ENCODE measurements at places on chromosomes 7 and 10.

DNA sequence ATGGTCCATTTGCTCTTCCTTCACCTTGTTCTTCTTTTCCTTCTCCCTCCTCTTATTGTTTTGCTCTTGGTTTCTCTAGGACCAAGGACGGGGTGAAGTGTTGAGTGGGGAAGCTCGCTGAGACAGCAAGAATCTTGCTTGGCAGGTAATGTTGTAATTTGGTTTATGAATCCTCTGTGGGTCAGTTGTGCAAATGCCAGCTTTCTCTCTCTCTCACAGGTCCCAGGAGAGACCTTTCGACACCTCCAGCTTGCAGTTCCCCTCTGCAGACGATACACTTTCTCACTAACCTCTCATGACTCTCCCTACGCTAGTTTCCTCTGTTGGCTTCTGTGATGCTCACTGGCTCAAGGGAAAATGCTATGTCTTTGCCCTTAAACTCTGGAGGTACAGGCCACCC is 77.0 kb downstream of the FRMD4A start:
- DNase-seq: no peak

GRCh38 chr7:2819954-2820397 is 24.1 kb downstream of the GNA12 start:
- DNase-seq: no peak

DNA sequence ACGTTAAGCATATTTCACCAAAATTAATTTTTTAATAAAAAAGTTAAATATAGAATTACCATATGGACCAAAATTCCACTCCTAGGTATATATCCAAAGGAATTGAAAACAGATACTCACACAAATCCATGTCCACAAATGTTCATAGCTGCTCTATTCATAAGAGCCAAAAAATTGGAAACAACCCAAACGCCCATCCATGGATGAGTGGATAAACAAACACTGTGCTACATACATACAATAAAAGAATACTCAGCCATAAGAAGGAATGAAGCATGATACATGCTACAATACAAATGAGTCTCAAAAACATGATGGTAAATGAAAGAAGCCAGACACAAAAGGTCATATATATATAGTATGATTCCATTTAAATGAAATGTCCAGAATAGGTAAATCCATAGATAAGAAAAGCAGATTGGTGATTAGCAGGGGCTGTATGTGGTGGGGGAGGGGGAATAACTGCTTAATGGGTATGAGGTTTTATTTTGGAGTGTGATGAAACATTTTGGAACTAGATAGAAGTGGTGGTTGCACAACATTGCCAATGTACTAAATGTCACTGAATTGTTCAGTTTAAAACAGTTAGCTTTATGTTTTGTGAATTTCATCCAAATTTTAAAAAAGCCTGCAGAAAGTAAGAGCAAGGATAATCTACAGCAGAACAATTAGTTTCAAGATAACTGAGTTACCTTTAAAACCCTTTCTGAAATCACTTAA is 101.2 kb upstream of the EFCAB10 start:
- DNase-seq: no peak

DNA sequence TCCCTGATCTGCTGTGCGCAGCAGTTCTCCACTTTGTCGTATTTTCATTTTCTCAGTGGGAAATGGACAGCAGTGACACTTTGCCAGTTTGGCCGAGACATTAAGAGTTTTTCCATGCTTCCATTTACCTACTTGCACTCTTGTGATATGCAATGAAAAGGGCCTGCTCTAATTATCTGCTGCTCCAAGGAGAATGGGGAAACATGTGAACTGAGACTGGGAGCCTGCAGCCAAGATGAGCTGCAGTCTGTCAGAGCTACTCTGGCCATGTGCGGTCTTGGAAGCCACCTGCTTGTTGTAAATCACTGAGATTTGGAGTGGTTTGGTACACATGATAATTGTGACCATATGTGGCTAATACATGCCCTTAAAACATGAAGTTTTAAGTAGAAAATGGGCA is 586.6 kb upstream of the POT1 start:
- DNase-seq: no peak

Measured in esophagus squamous epithelium (tissue), 5 donors.